ENCODE measurements at places on chromosomes 16 and 17. TPM values are rescaled to one million over a fixed set of nuclear protein-coding genes. Genes with fewer than 3 reads are reported as not detected.

DNA sequence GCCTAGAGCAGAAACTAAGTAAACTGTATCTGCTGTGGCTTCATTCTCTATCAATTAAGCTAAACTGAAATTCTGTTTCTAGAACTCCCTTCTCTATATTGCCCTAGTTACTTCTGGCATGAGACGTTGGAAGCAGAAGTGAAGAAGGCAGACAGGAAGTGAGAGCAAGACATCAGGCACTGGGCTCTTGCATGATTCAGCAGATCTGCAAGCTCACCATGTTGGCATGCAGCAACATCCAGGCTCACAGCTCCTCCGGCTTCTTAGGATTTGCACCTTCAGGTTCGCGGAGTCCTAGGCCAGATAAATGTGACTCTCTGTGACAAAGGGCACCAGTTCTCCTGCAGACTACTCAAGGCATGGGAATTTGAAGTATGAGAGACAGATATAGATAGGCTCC is 148.3 kb downstream of the CDH8 start:
- no peaks in the 10 kb centered on the region for H3K27me3 ChIP-seq
- no peaks in the 10 kb centered on the region for H3K36me3 ChIP-seq
- no peak for DNase-seq
- no peak overlapping the region for H3K27ac ChIP-seq

DNA sequence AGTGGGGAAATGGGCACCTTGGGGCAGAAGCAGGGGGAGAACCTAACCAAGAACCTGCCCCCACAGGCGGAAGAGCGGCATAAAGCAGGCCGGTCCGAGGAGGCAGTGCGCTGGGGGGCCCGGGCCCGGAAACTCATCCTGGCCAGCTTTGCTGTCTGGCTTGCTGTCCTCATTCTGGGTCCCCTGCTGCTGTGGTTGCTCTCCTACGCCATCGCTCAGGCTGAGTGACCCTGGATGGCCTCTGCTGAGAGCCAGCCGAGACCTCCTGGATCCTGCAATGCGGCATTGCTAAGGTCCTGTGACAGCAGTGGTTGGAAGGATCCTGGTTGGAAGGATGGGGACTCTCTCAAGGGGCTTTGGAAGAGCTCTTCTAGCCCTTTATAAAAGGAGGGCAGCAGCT is 4.5 kb upstream of the PHKG2 start:
- H3K27me3 ChIP-seq = no peaks in the 10 kb centered on the region
- H3K36me3 ChIP-seq = peaks cover 29% of the 10 kb centered on the region
- peak overlapping the region; percentile 75 for H3K27ac ChIP-seq

- peaks cover 28% of the 10 kb centered on the region for H3K27me3 ChIP-seq
- H3K4me1 ChIP-seq = no peaks in the 10 kb centered on the region
- no peaks in the 10 kb centered on the region for H3K36me3 ChIP-seq
Measured at GRCh38 chr16:24041834-24042631, 206.2 kb downstream of the PRKCB start.

Gene KRT34
- not detected for total RNA-seq

- DNase-seq = no peak
- H3K4me1 ChIP-seq = peaks cover 16% of the 10 kb centered on the region
- no peaks in the 10 kb centered on the region for H3K27me3 ChIP-seq
- no peak overlapping the region for H3K27ac ChIP-seq
- no peaks in the 10 kb centered on the region for H3K36me3 ChIP-seq
Measured at GRCh38 chr17:78939615-78940014, 14.4 kb upstream of the TIMP2 start.

DNA sequence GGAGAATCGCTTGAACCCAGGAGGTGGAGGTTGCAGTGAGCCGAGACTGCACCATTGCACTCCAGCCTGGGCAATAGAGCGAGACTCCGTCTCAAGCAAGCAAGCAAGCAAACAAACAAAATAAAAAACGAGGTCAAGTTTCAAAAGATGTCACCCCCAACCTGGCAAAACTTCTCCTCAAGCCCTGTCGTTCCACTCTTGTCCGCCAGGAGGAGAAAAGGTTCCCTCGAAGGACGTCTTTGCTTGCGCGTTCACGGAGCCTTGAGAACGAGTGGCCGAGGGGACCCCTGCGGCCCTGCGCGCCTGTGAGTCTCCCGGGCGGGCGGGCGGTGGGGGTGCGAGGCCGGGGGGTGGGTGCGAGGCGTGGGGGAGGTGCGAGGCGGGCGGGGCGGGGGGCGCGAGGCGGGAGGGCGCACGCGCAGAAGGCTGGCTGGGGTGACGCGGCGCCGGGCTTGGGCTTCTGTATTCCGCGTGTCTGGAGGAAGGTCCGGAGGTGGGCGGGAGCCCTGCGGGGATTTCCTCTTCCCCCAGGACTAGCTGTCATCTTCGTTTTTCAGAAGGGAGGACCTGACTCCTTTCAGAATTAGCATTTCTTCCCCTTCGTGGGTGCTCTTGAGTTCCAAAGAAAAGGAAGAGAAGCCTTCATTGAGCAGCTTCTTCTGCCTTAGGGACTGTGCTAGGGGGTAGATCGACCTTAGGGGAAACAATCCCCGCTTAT is 3.7 kb downstream of the SLC52A1 start:
- H3K27me3 ChIP-seq = peaks cover 35% of the 10 kb centered on the region
- no peaks in the 10 kb centered on the region for H3K36me3 ChIP-seq
- peak overlapping the region; percentile 43 for H3K27ac ChIP-seq
- DNase-seq = peak; percentile 86
- peak overlapping the region; percentile 85 for H3K4me3 ChIP-seq
- peaks cover 4% of the 10 kb centered on the region for H3K4me1 ChIP-seq

Gene TMEM97
- total RNA-seq = 43.0 TPM

GRCh38 chr17:9598661-9599060 is 22.2 kb downstream of the CFAP52 start:
- H3K27ac ChIP-seq = peak overlapping the region; percentile 56
- H3K36me3 ChIP-seq = no peaks in the 10 kb centered on the region

DNA sequence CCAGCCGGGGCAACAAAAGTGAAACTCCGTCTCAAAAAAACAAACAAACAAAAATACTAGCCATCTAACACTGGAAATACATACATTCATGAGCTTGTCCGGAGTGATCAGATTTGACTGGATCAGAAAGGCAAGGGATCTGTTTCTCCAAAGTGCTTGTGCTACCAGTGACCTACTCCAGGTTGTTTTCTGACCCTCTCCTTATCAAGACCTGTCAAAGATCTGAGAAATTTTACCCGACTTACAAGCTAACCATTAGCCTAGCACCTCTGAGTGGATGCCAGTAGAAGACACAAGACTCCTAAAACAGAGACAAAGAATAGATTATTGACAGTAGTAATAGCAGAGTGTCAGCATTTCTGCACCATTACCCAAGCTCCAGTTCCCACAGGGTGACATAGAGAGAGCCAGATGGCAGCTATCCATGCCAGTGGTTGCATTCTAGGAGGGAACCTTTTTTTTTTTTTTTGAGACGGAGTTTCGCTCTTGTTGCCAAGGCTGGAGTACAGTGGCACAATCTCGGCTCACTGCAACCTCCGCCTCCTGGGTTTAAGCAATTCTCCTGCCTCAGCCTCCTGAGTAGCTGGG is 9.8 kb downstream of the ASPA start:
- peaks cover 8% of the 10 kb centered on the region for H3K27me3 ChIP-seq
- H3K4me1 ChIP-seq = no peaks in the 10 kb centered on the region
- no peaks in the 10 kb centered on the region for H3K36me3 ChIP-seq
- DNase-seq = no peak
- H3K27ac ChIP-seq = no peak overlapping the region

DNA sequence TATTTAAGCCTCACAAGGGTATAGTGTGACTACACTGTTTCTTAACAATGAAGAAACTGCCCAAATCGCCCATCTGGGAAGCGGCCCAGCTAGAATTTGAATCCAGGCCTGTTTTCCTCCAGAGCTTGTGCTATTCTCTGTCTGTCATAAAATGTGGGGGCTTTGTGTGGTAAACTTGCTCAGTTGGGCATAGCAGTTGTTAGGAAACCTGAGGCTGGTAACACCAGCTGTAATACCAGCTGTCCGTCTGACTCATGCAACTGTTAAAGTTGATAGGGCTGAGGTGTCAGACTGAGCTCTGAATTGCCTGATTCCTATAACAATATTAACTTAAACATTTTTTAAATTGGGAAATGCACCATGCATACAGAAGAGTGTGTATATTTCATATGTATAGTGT is 9.3 kb downstream of the NOD2 start:
- no peak for DNase-seq
- H3K4me1 ChIP-seq = peaks cover 6% of the 10 kb centered on the region
- H3K27ac ChIP-seq = no peak overlapping the region
- H3K27me3 ChIP-seq = no peaks in the 10 kb centered on the region

DNA sequence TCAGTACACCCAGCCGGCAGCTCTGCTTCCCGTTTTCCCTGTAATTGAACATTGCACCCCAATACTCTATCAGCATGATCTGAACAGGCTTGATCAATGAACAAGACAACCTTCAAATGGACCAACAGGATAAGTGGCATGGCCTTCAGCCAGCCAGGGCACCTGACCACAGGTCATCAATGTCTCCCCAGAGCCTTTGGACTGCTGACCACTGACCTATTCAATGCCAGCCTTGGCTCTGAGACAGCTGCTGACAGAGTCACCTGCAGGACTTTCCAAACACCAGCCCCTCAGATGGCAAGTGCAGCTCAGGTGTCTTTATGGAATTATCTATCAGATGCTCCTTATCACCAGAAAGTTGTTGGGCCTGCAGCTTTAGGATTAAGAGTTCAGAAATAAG is 462.9 kb upstream of the ASIC2 start:
- peaks cover 49% of the 10 kb centered on the region for H3K27me3 ChIP-seq
- H3K36me3 ChIP-seq = no peaks in the 10 kb centered on the region
- H3K27ac ChIP-seq = no peak overlapping the region

DNA sequence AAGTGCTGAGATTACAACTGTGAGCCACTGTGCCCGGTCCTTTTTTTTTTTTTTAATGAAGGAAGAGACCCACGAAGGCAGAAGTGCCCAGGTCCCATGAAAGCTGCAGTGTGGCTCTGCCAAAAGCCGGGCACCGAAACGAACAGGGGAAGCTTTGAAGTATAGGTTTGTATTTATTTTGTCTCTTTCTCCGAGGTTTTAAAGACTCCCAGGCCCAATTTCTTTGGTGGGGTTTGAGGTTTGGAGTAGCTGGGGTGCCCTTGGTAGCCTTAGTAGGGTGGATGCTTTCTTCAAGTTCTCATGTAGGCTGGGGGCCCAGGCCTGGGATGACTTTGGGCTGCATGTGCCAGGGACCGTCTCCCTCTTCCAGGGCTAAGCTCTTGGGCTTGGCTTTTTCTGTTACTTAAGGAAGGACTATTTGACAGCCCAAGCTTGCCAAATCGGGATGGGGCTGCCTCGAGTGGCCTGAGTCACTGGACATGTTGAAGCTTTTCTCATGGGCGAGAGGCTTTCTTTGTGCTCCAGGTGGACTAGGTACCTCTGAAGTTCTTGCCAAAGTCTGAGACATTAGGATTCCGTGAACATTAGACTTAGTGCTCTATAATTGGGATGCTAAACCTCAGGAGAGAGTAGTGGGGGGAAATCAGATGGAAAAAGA is 66.3 kb downstream of the WIPI1 start:
- H3K36me3 ChIP-seq = no peaks in the 10 kb centered on the region
- DNase-seq = no peak
- H3K27me3 ChIP-seq = no peaks in the 10 kb centered on the region
- peaks cover 5% of the 10 kb centered on the region for H3K4me1 ChIP-seq
- H3K27ac ChIP-seq = no peak overlapping the region

- H3K27ac ChIP-seq = no peak overlapping the region
- H3K4me3 ChIP-seq = no peak overlapping the region
- H3K36me3 ChIP-seq = peaks cover 19% of the 10 kb centered on the region
- no peaks in the 10 kb centered on the region for H3K27me3 ChIP-seq
- no peak for DNase-seq
Measured at GRCh38 chr16:89811321-89811720, 5.1 kb downstream of the FANCA start.

GRCh38 chr16:87921236-87921773 is 15.0 kb downstream of the CA5A start:
- H3K4me1 ChIP-seq = peaks cover 2% of the 10 kb centered on the region
- DNase-seq = no peak

DNA sequence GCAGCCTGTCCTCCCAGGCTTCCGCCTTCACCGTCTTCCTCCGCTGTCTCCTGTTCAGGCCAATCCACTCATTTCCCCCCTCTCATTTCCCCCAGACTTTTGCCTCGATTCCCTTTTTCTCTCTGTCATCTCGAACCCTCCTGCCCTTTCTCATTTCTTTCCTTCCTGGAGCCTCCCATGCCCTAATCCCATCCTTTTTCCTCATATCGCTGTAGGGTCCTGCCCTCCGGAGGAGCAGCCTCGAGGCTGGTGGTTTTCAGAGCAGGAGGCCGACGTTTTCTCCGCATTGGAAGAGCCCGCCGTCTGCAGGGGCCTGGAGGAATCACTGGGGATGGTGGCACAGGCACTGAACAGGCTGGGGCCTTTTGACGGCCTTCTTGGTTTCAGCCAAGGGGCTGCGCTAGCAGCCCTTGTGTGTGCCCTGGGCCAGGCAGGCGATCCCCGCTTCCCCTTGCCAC is 597 bp downstream of the OVCA2 start:
- H3K4me3 ChIP-seq = peak overlapping the region; percentile 95
- peaks cover 12% of the 10 kb centered on the region for H3K36me3 ChIP-seq
- H3K4me1 ChIP-seq = peaks cover 13% of the 10 kb centered on the region
- no peaks in the 10 kb centered on the region for H3K27me3 ChIP-seq

- no peak overlapping the region for H3K4me3 ChIP-seq
- peaks cover 6% of the 10 kb centered on the region for H3K4me1 ChIP-seq
- no peak for DNase-seq
- no peaks in the 10 kb centered on the region for H3K27me3 ChIP-seq
Measured at GRCh38 chr17:18172531-18173278, 10.9 kb upstream of the ALKBH5 start.

DNA sequence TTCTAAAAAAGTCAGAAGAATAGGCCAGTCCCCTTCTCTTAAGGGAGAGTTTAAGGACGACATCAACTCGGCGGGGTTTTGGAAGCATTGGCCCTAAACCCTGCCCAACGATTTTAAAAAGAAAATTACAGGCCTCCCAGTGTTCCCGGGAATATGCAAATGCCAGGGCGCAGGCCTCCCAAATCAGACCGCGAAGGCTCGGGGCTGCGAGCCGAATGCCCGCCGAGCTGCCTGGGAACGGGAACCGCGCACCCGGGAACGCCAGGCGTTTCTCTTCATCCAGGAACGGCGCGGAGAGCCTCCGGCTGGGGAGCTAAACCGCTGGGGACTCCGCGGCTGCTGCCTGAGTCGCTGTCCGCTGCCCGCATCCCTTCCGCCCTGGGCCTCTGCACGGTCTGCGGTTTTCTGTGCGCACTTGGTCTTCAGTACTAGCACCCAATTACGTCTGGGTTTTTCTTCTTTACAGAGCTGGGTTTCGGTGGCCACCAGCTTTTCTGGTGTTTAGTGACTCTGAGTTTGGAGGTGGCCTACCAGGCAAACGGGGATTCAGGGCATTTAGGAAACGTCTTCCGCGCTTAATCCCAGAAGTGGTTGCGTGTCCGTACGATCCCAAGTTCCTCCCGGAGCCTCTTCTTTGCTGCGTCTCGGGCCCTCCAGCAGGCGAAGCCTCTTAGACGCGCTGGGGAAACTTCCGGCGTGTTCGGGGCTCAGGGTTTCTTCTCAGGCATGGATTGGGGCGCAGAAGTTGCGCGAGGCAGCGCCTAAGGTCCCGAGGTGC is 5.7 kb downstream of the IRX5 start:
- no peak for DNase-seq
- peak overlapping the region; percentile 89 for H3K27ac ChIP-seq
- H3K4me1 ChIP-seq = peaks cover 35% of the 10 kb centered on the region
- peaks cover 42% of the 10 kb centered on the region for H3K36me3 ChIP-seq
- H3K4me3 ChIP-seq = peak overlapping the region; percentile 92

- no peak for DNase-seq
- H3K4me1 ChIP-seq = peaks cover 12% of the 10 kb centered on the region
- H3K27me3 ChIP-seq = peaks cover 40% of the 10 kb centered on the region
- no peaks in the 10 kb centered on the region for H3K36me3 ChIP-seq
- H3K4me3 ChIP-seq = peak overlapping the region; percentile 72
Measured at GRCh38 chr16:85751698-85752501, 1.0 kb upstream of the C16orf74 start.
